Osteocyte (in vitro differentiated cells): ENCODE measurements at places on chromosomes 13 and 19.

DNA sequence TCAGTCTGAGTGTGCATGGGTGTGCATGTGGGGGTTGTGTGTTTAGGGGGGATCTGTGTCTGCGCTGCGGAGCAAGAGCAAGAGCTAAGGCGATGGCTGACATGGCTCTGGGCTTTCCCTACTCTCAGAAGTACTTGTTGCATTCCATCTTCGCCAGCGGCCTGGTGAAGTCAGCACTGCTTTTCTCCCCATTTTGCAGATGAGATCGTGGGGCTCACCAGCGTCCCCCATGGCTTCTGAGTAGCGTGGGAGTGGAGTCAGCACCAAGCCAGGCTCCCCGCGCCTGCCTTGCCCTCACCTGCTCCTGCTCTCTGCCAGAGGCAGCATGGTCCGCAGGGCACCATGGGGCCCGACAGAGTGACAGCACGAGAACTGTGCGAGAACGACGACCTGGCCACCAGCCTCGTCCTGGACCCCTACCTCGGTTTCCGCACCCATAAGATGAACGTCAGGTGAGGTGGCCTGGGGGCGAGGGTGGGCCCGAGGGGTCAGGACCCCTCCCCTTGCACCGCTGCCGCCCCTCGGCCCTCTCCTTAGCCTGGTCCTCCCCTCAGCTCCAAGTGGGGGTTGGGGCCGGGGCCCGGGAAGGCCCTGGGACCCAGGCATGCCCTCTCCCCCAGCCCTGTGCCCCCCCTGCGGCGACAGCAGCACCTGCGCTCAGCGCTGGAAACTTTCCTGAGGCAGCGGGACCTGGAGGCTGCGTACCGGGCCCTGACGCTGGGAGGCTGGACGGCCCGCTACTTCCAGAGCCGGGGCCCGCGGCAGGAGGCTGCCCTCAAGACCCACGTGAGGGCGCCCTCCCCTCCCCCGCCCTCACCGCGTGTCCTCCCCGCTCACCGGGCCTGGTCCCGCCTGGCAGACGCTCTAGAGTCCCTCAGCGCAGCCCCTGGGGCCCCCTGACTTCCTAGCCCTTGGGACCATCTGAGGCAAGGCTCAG is 2.2 kb downstream of the KMT5C start:
- DNase-seq, result no peak

- no peak for DNase-seq
These were observed 1292.9 kb downstream of the PCDH9 start for GRCh38 chr13:65937251-65937650.

DNA sequence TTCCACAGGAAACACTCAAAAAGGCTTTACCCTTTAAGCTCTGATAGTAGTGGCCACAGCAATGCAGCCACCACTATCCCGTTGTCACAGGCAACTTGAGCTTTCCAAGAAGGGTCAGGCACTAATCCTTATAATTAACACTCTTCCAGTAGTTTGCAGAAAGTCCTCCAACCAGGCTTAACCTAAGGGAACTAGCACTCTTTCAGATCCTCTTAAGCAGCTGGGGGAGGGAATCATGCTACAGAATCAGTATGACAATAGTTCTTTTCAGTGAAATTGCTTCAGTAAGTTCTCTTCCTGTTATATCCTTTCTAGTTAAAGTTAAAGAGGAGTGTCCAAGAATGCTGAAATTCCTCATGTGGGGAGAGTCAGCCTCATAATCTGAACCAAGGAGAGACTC is 82.2 kb downstream of the TNFSF11 start:
- no peak for DNase-seq

- DNase-seq, result no peak
These were observed 1169.0 kb downstream of the DIAPH3 start for GRCh38 chr13:58994777-58995176.

GRCh38 chr19:18013210-18014111 is 5.5 kb downstream of the ARRDC2 start:
- DNase-seq, result no peak

- no peak for DNase-seq
These were observed 5.5 kb upstream of the ADGRE5 start for GRCh38 chr19:14375582-14376291.

DNA sequence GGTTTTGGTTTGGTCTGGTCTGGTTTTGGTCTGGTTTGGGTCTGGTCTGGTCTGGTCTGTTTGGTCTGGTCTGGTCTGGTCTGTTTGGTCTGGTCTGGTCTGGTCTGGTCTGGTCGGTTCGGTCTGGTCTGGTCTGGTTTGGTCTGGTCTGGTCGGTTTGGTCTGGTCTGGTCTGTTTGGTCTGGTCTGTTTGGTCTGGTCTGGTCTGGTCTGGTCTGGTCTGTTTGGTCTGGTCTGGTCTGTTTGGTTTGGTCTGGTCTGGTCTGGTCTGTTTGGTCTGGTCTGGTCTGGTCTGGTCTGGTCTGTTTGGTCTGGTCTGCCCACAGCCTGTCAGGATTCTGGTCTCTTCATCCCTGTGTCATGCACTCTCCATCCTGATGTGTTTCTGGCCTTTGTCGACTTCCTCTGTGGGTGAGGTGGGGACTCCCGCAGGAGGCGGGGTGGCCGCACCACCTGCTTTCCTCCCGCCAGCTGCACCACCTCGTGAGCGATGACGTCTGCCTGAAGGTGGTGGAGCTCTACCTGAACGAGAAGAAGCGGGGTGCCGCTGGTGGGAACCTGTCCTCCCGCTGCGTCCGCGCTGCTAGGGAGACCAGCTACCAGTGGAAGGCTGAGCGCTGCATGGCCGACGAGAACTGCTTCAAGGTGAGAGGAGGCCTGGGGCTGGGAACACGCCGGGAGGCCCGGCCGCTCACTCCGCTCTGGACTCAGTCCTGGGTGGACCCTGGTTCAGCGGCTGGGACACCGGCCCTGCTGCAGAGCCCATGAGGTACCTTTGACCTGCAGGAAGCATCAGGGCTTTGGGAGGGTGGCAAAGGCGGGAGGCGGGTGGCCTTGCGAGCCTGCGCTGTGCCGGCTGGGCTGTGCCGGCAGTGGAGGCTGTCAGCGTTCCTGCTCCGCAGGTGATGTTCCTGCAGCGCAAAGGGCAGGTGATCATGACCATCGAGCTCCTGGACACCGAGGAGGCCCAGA is 12.9 kb upstream of the F2RL3 start:
- no peak for DNase-seq

DNA sequence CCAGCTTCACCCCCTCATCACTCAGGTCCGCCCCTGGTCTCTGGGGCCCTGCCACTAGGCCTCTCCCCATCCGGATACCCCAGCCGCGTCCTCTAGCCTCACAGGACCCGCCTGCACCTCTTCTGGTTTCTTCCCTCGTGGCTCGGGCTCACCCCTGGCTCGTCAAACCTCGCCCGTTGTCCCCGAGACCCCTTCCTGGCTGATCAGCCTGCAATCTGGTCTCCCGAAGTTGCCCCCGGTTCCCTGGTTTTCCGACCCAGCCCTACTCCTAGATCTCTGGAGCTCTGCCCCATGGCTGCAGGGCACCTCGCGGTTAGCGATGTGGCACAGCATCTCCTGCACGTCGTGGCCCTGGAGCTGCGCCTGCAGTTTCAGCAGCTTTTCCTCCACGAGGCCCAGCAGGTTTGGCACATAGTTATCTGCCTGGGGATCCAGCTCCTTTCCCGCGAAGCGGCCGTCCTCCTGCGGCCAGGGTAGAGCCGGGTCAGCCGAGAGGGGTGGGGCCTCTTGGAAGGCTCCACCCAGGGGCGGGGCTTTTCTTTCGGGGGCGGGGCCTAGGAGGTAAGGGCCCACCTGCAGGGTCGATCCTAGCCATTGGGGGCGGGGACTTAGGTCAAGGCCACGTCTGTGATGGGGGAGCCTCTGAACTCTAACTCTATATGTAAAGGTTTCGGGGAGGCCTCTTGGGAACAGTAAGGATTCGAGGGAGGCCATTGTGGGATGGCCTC is 2.4 kb upstream of the RGL3 start:
- DNase-seq, result no peak

GRCh38 chr19:33426621-33427361 is 53.3 kb downstream of the CEBPG start:
- DNase-seq, result no peak

DNA sequence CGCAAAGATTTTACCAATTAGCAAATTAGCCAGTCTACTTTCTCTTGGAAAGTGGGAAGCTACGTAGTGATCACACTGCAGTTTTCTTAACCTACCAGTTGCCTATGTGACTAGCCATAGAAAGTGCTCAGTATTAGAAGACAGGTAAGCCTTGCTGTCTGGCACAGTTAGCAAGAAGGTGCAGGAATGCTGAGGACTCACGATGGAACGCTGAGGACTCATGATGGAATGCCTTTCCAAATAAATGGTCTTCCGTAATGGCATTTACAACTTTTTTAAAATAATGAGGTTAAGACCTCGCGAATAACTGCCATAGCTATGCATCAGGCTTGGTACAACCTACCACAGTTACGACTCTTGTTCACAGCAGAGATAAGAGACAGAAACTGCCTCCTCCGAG is 1645.6 kb upstream of the MIR17HG start:
- DNase-seq, result no peak

- no peak for DNase-seq
These were observed 113.0 kb downstream of the SOX1 start for GRCh38 chr13:112179995-112180394.

DNA sequence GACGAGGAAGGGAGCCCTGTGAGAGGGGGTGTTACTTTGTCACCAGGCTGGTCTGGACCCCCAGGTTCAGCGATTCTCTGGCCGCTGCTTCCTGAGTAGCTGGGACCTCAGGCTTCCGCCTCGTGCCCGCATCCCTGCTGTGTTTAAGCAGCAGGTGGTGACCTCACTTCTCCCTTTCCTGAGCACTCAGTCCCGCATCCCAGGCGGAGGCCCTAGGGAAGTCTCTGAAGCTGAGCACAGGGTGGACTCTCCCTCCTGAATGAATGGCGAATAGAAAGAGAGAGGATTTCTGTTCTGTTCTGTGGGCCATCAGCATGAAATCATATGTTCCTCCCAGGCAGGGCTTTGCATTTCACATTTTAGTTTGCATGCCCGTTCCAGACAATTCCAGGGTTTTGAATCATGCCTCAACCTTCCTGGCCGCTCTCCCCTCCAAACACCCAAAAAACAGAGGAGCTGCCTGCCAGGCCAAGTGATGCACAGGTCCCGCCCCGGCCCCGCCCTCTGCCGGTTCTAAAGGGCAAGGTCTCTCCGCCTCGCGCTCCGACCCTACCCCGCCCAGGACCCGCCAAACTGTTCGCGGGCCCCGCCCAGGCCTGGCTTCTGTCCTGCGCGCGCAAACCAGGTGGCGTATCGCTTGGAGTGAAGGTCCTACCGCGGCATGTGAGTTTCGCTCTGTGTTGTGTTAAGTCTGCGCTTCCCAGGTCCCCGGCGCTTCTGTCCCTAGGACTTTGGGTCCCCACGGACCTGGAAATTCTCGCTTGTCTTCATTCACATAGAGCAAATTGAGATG is 35.1 kb upstream of the ZNF808 start:
- no peak for DNase-seq

- DNase-seq, result peak; percentile 88
These were observed 3.1 kb downstream of the NCAN start for GRCh38 chr19:19214892-19215291.

- no peak for DNase-seq
These were observed 78.7 kb downstream of the SHISA2 start for GRCh38 chr13:25973085-25973484.

GRCh38 chr13:76808927-76809326 is 77.3 kb downstream of the KCTD12 start:
- no peak for DNase-seq

- no peak for DNase-seq
These were observed 130.4 kb upstream of the MIR17HG start for GRCh38 chr13:91216928-91217700.

DNA sequence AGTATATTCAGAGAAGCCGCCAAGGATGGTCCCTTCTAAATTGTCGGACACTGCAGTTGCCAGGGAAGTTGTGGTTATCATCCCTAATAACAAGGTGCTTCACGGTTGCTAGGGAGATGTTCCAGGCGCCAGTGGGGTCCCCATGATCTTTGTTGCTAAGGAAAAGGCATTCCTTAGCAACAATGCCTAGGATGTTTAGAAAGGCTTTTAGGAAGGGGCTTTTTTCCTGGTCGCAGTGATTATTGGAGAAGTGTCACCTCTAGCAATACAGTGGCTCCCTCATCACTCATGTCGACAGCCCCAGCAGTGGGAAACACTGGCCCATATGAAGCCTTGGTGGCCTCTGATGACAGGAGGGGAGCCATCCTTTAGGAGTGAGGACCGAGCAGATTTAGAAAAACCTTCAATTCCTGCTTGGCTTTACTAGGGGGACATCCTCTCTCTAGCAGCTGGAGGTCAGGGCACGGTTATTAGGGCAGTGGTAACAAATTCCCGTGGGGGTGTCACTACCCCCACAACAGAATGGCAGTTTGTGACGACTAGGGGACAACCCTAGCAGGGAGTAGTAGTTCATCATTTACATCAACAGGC is 6.4 kb upstream of the TMC4 start:
- DNase-seq, result no peak

- DNase-seq, result no peak
These were observed 20.0 kb downstream of the ELL start for GRCh38 chr19:18501832-18502231.

DNA sequence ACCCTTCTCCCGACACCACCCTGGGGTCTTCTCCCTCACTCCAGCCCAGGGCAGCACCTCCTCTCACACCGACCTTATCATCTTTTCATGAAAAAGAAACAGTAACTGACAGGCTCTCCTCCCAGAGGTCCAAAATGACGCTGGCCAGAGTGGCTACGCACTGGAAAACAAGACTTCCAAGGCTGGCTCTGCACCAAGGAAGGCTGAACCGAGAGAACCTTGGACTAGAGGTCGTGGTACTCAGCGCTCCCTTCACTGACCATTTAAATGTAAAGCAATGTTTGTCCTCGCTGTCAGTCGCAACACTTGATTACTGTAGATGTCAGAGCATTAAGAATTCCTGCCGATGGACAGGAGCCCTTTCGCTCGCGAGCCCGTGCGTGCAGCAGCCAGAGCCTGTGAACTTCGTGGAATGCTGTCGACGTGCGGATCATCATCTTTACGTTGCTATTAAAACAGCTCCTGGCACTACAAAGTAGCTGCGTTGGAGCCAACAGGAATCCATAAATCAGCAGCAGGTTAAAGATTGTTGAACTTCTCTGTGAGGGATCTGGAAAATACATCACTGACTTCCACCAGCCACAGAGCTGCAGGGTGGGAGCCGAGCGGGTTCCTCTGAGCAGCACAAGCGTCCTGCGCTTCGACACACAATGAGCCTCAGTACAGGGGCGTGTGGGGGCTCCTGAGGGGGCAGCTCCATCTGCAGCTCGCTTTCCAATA is 125.5 kb upstream of the MCF2L start:
- DNase-seq, result no peak

GRCh38 chr13:110561344-110562035 is at the start of gene RAB20:
Gene RAB20 (minus strand): TSS chr13:110561722. CDS start chr13:110561519, 203 bp downstream.
- peak; percentile 90 for DNase-seq

DNA sequence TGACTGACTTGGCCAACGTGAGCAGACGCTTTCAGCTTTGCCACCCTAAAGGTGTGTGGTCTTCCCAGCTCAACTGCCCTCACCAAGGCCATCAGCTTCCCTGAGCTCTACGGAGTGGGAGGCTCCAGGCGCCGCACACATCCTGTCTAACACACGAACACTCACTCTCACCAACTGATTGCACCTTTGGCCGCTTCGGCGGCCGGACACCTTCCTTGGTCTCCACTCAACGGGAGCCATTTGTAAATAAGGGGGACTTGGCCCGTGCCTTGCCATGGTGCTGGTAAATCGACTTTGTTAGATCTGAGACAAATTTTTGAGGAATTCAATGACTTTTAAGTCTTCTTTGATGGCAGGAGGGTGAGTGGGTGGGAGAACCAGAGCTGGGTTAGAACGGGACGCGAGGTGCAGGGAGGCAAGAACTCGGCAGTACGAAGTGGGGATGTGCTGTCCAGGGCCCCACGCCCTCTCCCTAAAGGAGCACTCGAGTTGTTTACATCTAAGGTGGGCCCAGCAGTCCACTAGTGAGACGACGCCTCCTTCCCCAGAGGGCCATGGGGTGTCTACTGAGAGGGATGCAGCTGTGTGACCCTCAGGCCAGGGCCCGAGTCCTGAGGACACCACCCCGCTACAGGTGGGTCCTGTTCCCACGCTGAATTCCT is 4.4 kb downstream of the C13orf46 start:
- DNase-seq, result no peak
